Peyer's patch (tissue), 4 donors: ENCODE measurements at places on chromosomes 5 and 9. TPM values are rescaled to one million over a fixed set of nuclear protein-coding genes. Genes with fewer than 3 reads are reported as not detected.

The ZDHHC11 gene
- total RNA-seq, result 38.7 TPM

DNA sequence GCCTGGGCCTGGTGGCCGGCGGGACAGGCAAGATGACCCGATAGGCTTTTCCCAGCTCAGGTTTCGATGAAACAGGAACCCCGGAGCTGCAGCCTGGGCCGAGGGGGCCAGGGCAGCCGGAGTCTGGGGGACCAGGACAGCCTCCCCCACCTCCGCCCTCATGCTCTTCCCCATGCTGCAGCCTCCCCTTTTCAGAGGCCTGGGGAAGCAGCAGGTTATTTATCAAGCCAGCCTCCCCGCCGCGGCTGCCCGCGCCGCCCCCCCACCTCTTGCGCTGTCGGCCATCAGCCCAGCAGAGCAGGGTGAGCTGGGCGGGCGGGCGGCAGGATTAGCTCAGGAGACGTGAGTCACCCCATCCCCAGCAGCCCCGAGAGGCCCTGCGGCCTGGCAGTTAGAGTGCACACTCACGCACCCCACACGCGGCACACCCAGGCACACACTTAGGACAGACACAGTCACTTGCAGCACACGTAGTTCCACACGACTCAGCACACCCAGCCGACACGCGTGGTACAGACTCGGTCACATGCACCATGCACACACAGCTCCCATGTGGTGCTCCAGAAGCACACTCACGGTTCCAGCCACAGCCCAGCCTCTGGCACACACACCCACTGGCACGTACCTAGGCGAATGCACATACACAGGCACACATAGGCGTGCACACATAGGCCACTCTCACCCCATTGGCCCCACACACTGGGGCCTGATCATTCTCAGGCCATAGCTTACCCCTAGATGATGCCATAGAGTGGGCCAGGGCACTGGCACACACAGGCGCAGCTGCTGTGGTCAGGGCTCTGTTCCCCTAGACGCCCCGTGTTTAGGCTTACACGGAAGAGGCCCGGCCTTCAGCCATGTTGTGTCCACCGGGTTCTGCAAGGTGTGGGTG lies 13.0 kb downstream of the CXXC5 start:
- DNase-seq, result no peak
- H3K27me3 ChIP-seq, result no peaks in the 10 kb centered on the region
- H3K27ac ChIP-seq, result peak overlapping the region; percentile 84

The CHSY3 gene
- 1.2 TPM for total RNA-seq

The CARTPT gene
- not detected for total RNA-seq

- no peak overlapping the region for H3K4me3 ChIP-seq
- no peak overlapping the region for H3K27ac ChIP-seq
- no peaks in the 10 kb centered on the region for H3K4me1 ChIP-seq
These were observed 1937.1 kb upstream of the CDH9 start for GRCh38 chr5:28975508-28975907.

The SLC6A18 gene
- 0.95 TPM for total RNA-seq

The CORO2A gene
- total RNA-seq, result 99.6 TPM

DNA sequence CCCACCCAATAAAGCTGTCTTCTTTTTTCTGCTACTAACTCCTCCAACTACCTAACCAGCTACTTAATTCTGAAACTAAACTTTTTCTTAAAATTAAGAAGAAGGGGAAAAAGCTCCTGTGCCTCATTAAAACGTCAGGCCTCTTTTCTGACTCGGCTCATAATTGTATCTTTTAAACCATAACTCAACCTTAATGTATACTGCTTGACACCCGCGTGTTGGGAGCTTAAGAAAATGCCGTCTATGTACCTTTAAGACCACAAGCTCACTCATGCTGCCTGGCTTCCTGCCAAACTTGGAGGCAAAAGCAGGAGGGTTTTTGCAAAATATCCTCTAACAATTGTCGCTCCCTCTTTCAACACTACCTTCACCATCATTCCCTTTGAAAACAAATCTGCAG lies 5.0 kb downstream of the EBF1 start:
- no peak overlapping the region for H3K27ac ChIP-seq
- H3K4me3 ChIP-seq, result no peak overlapping the region
- no peaks in the 10 kb centered on the region for H3K27me3 ChIP-seq
- no peaks in the 10 kb centered on the region for H3K36me3 ChIP-seq
